ENCODE measurements at places on chromosomes 4 and X.

DNA sequence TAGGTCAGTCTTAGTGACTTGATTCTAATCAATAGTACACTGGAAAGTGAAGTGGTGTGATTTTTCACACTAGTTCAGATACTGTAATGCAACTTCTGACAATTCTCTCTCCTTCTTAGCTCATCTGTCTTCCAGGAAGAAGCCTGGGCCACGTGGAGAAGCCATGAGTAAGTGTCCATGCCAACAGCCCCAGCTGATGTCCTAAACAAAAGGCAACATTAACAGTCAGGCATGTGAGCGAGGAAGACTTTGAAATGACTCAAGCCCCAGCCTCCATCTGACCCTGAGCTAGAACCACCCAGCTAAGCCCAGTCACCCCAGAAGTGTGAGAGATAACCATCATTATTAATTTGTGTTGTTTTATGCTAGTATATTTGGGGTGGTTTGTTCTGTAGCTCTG lies 115.7 kb upstream of the MAGEB16 start:
- no peak for DNase-seq

- DNase-seq: peak; percentile 3
Measured at GRCh38 chr4:114527637-114528036, 71.0 kb upstream of the UGT8 start.

GRCh38 chr4:98482847-98483806 lies 175.3 kb downstream of the TSPAN5 start:
- no peak for DNase-seq

DNA sequence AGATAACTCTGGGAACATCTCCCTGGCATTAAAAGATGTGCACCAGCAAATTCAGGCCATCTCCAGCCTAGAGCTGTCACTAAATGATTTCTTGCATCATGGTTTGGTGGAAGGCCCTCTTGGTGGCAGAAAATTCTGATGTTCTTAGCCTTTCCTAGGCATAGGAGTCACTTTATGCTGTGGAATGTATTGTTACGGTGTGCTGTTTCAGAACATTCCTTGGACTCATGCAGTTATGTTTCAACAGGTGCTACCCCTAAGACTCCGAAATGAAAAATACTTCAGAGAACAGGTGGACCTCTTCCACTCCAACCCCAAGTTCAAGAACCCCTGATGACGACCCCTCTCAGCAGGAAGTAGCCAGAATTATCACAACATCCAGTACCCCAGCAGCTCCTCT lies 20.3 kb upstream of the PAPSS1 start:
- peak; percentile 19 for DNase-seq

DNA sequence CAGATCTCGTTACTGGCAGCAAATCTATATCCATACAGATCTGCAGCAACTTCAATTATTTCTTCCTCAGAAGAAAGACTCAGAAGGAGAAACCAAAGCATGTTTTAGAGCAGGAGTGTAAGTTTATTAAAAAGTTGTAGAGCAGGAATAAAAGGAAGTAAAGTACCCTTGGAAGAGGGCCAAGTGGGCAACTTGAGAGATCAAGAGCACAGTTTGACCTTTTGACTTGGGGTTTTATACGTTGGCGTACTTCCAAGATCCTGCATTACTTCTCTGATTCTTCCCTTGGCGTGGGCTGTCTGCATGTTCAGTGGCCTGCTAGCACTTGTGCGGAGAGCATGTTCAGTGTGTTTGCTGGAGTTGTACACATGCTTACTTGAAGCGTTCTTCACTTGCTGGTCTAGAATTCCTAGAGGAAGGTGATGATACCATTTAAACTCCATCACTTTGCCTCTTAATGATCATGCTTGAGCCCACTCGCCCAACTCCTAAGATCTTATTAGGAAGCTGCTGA lies 1114.7 kb upstream of the PABPC4L start:
- DNase-seq: no peak

- DNase-seq: no peak
Measured at GRCh38 chr4:86523333-86523732, 70.8 kb upstream of the PTPN13 start.

DNA sequence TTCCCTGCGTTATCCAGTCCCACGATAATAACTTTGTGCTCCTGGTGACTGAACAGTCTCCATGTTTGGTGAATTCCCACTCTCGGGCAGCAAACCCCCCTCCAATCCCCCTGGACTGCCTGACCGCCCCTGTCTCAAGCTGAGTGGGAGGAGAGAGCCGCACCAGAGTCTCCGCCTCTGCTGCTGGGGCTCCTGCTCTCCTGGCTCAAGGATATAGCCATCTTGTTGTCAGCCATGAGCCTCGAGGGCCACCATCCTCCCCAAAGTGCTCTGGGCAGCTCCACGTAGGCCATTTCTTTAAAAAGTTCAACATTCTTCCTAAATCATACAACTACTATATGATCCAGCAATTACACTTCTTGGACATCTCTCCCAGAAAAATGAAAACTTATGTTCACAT lies 49.3 kb upstream of the PGRMC1 start:
- peak; percentile 21 for DNase-seq

- peak; percentile 46 for DNase-seq
Measured at GRCh38 chr4:54063229-54063628, 1.2 kb downstream of the CHIC2 start.

- DNase-seq: peak; percentile 70
Measured at GRCh38 chrX:100928660-100929613, at the start of gene XKRX. TSS of gene XKRX (minus strand) at chrX:100928917. CDS start at chrX:100928304, 613 bp downstream.

GRCh38 chrX:56248492-56248891 lies 16.3 kb downstream of the KLF8 start:
- DNase-seq: peak; percentile 45

- DNase-seq: no peak
Measured at GRCh38 chr4:106422766-106423165, 54.2 kb upstream of the GIMD1 start.

GRCh38 chr4:48970471-48970921 lies 15.6 kb upstream of the CWH43 start:
- DNase-seq: no peak
